ENCODE measurements at places on chromosomes 1 and 21. TPM values are rescaled to one million over a fixed set of nuclear protein-coding genes. Genes with fewer than 3 reads are reported as not detected.

Gene SRSF10
- total RNA-seq = 177 TPM

Gene ESRRG
- 0.57 TPM for total RNA-seq

Gene NT5C1A
- total RNA-seq = 0.34 TPM

Gene GBP7
- total RNA-seq = not detected

Gene FTCD
- 0.05 TPM for total RNA-seq

Gene VAV3
- 0.11 TPM for total RNA-seq

Gene ARHGAP30
- total RNA-seq = 2.7 TPM

Gene TNFRSF14
- total RNA-seq = 9.9 TPM

Gene FAM43B
- not detected for total RNA-seq

Gene NOTCH2NLA
- 153 TPM for total RNA-seq

Gene CFAP107
- not detected for total RNA-seq

Gene TMPRSS3
- 0.45 TPM for total RNA-seq

Gene S100A7A
- not detected for total RNA-seq

Gene CASP9
- 9.0 TPM for total RNA-seq

Gene GORAB
- total RNA-seq = 12.4 TPM

Gene NEK2
- 45.5 TPM for total RNA-seq

Gene HAO2
- total RNA-seq = not detected

Gene NOC2L
- 349 TPM for total RNA-seq

Gene FMO1
- total RNA-seq = not detected

Gene PGLYRP4
- not detected for total RNA-seq

Gene RGS7
- 4.0 TPM for total RNA-seq

Gene SHCBP1L
- not detected for total RNA-seq

Gene FNDC5
- total RNA-seq = 0.23 TPM

Gene CASQ2
- total RNA-seq = not detected

Gene GSTM1
- total RNA-seq = 10.0 TPM

Gene PER3
- 1.3 TPM for total RNA-seq

Gene GPR157
- 2.2 TPM for total RNA-seq

Gene CYP4A22
- not detected for total RNA-seq

Gene GUCA2B
- total RNA-seq = not detected

Gene AQP10
- not detected for total RNA-seq

Gene SOAT1
- 10.0 TPM for total RNA-seq

Gene TRAF3IP3
- total RNA-seq = not detected

Gene SYT2
- not detected for total RNA-seq

Gene C1orf210
- total RNA-seq = not detected

Gene MMEL1
- not detected for total RNA-seq

Gene ACTN2
- 2.0 TPM for total RNA-seq

Gene KIRREL1
- 119 TPM for total RNA-seq

Gene HPCA
- total RNA-seq = not detected

Gene MAB21L3
- 0.19 TPM for total RNA-seq

Gene NKAIN1
- 1.4 TPM for total RNA-seq

Gene RGS8
- total RNA-seq = 0.04 TPM

Gene CLCNKA
- not detected for total RNA-seq
